T follicular helper cell (primary cell): ENCODE measurements at places on chromosomes 3 and 15.
A peak's percentile ranks its signal among the peaks of the same experiment; 100 is the strongest.

DNA sequence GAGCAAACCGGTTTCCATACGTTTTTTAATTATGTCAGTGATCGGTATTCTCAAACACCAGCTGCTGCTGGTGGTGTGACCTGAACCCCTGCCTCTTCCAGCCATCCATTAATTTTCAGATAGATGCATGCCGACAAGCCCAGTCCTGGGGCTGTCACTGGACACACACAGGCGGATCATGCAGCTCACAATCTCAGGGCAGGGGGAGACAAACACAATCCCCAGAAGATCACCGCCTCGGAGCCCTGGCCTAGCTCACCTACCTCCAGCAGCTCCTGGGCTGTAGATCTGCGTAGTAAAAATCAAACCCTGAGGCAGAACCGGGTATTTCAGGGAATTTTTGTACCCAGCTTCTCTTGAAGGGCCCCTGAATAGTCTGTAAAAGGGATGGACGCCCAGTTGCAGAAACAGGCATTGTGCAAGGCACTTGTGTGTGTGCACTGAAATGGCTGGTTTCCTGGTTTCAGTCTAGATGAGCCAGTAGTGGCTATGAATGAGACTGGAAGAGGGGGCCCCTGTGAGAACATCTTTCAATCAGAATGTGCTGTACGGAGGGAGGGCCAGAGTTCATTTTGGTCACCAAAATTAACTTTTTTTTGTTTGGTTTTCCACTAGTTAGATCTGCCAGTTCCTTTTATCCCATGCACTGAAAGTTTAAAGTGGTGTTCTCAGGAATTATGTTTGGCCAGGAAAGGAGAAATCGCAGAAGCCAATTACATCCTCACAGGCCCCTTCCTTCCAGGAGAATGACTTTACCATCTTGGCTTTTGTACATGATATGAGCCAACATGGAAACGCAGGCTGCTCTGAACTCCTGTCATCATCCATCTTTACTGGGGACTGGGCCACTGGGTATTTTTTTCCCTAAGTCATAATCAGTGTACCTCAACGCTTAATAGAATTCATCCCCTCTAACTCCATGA, 55.0 kb upstream of the RPL32 start:
- no peak for DNase-seq

- no peak for DNase-seq
Observed at GRCh38 chr3:54951405-54951804, 23.5 kb upstream of the LRTM1 start.

DNA sequence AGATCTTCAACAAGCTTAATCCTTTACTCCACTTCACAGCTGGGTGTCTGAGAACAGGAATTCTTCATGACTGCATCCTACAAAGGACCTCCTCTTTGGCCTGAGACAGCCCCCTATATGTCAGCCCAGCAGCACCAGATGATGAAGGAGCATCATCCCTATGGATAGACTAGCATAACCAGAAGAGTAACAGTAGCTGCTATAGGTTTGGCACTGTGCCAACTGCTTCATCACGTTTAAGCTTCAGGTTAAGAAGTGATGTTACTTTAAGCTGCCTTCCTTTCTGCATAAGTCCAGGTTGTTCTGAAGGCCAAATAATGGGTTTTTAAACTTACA, 50.6 kb downstream of the CMSS1 start:
- no peak for DNase-seq

DNA sequence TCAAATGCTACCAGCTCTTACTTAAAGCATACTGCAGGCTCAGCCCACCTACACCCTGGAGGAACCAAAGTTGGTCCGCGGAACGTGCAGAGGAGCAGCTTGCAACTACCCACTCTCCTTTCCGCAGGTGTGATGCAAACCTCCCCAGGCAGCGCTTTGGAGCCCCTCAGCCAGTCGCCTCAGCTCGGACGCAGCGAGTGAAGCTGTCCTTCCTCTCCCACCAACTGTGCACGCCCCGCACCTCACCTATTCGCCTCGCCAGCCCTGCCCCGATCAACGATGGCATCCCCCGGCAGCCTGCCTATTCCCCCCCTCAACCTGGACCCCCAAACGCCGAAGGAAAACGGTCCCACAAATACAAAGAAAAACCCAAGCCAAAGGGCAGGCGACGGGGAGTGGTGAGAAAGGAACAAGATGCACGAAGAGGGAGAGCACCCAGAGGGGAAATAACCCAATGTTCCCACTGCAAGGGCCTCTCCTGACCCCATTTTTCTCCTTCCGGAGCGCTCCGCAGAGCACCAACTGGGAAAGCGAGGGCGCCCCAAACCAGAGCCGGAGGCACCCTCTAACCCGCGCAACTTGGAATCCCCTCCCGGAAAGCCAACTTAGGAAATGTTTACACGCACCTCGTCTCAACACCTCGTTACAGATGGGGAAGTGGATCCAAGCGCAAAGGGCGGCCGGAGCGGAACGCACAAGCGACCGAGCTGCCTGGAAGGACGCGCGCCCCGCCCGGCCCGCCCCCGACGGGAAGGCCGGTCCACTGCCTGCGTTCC, 665 bp downstream of the GLB1 start:
- peak; percentile 18 for DNase-seq

DNA sequence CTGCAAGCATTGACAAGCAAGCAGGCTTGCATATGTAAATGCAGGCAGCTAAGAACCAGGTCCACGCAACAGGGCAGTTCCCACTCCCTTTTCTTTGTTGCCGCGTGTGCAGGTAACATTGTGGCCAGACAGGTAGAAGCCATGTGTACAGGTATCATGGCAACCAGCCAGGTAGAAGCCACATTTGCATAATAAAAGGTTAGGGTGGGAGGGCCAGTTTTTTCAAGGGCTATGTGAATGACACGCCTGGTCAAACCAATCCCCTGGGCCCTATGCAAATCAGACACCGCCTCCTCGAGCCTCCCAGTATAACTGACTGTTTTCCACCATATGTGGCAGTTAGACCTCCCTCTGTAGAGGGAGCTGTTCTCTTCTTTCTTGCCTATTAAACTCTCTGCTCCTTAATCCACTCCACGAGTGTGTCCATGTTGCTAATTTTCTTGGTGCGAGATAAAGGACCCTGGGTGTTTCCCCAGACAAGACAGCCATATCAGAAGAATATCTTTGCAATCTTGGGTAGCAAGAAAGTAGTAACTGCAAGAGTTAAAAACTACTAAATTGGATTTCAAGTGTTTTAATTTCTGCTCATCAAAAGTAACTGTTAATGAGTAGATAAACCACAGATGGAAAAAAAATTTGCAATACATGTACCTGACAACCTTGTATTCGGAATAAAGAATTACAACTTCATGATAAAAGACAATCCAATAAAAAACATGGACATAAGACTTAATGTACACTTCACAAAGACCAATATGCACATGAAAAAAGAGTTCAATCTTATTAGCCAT, 21.8 kb downstream of the PCOLCE2 start:
- no peak for DNase-seq

DNA sequence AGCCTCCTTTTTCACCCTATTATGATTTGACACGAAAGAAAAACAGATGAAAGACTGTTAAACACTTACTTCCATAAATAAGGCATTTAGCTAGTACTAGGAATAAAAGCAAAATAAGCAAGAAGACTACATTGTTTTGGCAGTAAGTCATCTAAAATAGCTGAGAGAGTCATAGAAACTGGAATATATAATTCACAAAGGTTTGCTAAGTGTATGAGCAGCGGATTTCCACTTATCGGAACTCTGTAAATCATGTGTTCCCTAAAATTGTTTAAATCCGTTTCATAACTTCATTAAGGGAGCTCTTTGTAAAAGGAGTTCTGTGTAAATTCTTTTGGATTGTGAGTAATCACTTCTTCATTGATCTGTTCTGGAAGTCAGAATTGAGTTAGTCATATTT, 202.5 kb upstream of the CBLB start:
- no peak for DNase-seq

- no peak for DNase-seq
Observed at GRCh38 chr3:48137425-48137999, 50.7 kb downstream of the CDC25A start.

DNA sequence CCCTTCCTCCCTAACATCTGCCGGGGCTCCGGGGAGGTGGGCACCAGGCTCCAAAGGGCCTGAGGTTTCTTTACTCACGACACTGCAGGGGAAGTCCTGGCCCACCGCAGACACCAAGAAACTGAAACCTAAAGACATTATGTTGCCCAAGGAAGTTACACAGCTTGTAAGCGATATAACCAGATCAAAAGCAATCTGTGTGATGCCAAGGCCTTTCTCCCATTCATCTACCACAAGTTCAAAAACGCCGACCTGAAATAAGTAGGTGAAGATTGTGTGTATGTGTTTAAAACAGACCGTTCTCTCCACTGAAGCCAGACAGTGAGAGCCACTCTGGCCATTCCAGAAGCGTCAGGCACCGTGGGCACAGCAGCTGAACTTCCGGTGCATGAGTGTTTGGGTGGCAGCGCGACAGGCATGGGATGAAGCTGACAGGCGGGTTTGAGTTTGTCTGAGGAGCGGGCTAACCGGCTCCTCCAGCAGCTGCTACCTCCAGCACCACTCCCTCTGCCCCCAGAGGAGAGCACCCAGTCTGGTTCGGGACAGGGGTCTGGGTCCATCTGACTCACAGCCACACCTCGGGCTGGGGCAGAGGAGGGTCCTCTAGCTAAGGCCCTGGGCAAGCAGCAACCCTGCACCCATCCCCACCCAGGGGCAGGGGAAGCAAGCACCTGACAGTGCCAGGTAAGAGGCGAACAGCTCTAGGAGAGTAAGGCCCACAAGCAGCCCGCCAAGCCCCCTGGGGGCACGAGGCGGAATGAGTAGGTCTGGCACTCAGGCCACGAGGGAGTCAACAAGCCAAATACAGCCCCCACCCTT, 1.3 kb downstream of the TNK2 start:
- peak; percentile 57 for DNase-seq

DNA sequence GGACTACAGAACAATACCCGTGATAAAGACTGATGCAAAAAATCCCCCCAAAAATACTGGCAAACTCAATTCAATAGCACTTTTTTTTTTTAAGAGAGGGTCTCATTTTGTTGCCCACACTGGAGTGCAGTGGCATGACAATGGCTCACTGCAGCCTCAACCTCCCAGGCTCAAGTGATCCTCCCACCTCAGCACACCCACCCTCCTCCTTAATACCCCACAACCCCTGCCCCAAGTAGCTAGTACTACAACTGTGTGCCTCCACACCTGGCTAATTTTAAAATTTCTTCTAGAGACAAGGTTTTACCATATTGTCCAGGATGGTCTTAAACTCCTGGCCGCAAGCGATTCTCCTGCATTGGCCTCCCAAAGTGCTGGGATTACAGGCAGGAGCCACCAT, 11.4 kb downstream of the TOP2B start:
- DNase-seq = no peak

DNA sequence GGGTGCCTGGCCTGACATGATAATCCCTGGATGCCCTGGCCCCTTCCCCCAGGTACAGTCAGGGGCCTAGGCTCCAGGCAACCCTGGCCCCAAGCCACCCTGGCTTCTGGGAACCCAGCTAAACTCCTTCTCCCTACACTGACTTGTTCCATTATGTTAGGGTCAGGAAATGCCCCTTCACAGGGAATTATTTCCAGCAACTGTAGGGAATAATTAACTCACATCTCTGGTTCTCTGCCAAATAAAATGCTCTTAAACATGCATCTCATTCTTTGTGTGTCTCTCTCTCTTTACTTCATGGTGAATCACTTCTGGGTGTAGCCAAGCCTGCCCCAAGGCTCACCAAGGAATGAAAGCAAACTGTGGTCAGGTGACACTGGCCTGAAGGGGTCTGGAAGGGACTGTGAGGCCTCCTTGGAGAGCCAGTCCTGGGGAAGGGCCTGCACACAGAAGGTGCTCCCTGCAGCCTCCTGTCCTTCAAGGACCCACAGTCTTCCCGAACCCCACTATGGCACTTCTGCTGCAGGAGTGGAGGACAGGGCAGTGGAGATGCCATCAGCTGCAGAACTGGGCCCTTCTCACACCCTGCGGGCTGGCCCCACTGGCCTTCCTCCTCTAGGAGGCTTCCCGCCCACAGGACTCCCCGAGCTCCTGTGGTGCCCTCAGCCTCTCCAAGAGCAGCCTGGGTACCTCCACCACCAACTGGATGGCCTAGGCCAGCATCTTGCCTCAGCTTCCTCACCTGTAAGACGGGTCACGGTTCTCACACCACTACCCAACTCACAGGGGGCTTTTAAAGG, 17.6 kb downstream of the TKT start:
- no peak for DNase-seq

GRCh38 chr3:172213904-172214303, 174.5 kb downstream of the FNDC3B start:
- DNase-seq = no peak

DNA sequence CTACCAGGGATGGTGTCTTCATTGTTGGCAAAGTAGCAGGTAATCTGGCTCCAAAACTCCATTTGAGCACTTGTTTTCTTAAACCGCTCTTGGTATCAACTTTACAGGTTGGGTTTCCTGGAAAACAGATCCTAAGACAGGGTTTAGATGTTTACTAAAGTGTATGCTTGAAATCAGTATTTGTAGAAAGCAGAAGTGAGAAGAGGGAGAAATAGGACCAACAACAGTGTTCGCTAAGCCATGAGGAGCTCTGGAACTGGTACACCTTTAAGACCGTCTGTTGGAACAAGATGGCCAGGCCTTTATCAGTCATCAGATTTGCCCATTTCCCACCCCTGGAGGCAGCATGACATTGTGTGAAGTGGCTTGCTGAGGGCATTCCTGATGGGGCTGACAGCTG, 171.0 kb upstream of the COL8A1 start:
- DNase-seq = no peak

DNA sequence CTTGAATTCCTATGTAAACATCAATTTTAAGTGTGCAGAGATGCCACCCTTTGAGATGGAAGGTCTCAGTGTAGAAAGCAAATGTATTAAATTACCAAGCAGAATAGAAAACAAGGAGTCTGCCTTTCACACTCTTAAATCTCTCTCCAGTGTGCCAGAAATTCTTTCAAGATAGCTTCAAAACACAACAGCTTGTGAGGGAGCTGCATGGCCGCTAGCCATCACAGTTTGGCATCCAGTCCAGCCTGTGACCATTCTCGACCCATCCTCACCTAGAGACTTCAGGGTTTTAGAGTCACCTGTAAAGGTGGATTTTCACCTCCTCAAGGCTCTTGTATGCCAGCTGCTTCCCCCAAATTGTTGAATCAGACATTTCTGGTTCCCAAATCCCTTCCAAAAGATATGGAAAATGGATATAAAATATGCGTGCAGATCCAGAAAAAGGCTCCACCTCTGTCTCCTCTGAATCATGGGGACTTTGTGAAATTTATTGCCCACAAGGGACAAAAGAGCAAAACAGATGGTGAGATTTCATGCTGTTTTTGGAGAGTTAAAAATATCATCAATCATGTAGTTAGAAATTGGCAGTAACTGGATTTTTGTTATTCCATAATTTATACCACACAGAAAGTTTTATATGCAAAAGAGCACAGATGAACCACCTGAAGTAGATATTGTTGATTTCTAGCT, 114.2 kb upstream of the THRB start:
- DNase-seq = no peak

GRCh38 chr15:100878130-100878529, 1.5 kb upstream of the ALDH1A3 start:
- no peak for DNase-seq
